RKO (cell line): ENCODE measurements at places on chromosomes 2 and 18.

- DNase-seq: no peak
These were observed 147.4 kb upstream of the REV1 start for GRCh38 chr2:99637159-99637697.

DNA sequence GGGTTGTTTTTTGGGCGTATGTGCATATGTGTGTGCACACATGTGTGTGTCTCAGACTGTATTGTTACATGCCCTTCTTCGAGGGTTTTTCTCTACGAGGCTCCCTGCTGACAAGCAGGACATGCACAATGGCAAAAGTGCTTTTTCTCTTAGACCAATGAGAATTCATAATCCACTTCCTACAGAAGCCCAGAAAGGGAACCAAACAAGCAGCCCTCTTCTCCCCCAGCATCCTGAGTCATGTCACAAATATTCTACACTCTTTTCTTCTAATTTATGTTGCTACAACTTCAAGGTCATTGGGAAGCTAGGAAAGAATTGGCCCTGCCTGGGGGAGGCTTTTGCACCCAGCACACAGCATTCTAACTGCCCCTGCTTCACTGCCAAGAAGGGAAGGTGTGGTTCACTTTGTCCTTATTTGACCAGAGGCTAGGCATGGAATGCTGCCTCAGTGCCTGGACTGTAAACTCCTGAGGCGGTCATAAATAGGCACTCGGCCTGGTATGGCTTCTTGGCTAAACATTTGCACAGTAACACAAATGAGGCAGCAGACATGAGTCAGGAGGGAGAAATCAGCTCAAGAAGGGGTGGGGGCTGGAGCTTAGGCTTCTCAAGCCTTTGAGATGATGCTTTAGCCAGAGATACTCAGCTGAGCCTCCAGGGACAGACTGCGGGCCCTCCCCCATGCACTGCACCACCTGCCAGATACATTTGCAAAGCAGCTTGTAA lies 92.7 kb upstream of the KLF7 start:
- no peak for DNase-seq

DNA sequence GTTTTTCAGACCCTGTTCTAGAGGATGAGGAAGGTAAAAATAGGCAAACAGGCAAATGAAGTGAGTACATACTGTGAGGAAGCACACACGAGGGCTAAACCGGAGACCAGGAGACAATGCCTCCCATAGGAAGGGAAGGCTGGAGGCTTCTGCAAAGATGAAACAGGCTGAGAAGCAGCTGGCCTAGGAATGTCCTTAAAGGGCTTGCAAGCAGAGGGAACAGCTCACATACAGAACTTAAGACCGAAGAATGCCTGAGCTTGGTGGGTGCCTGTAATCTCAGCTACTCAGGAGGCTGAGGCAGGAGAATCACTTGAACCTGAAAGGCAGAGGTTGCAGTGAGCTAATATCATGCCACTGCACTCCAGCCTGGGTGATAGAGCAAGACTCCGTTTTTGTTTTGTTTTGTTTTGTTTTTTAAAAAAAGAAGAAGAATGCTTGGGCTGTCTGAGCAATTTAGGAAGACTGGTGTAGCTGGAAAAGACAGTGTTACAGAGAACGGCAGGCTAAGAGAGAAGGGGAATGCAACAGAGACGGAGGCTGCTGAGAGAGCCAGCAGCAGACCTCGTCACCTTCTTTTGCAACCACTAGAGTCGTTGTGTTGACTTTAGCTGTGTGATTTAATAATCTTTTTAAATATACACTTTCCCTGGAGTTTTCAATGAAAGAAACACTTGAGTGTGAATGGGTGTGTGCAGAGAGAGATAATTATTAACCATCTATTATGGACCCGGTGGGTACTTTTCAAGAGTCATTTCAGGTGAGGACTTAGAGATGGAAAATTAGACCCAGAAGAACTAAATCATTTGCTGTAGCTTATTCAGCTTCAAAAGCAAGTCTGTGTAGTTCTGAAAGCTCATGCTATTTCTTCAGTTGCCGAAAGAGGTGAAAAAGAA lies 232.8 kb downstream of the GALR1 start:
- no peak for DNase-seq

DNA sequence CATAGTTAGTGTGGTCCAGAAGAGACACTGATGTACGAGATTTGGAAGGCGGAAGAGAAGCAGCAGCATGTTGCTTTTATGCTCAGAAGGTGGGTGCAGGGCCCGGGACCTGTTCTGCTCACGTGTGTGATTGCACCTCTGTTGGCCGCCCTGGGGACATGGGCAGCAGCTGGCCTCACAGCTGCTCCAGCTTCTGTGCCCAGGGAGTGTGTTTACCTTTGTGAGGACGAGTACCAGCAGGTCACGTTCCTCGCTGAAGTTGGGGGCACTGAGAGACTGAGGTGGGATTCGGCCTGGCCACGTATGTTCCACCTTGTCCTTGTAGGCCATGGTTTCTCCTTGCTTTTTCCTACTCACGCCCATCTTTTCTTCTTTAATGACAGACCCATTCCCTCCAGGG lies 86.3 kb downstream of the PMAIP1 start:
- DNase-seq: no peak

GRCh38 chr2:239721531-239721930 lies 303.6 kb downstream of the NDUFA10 start:
- DNase-seq: no peak

DNA sequence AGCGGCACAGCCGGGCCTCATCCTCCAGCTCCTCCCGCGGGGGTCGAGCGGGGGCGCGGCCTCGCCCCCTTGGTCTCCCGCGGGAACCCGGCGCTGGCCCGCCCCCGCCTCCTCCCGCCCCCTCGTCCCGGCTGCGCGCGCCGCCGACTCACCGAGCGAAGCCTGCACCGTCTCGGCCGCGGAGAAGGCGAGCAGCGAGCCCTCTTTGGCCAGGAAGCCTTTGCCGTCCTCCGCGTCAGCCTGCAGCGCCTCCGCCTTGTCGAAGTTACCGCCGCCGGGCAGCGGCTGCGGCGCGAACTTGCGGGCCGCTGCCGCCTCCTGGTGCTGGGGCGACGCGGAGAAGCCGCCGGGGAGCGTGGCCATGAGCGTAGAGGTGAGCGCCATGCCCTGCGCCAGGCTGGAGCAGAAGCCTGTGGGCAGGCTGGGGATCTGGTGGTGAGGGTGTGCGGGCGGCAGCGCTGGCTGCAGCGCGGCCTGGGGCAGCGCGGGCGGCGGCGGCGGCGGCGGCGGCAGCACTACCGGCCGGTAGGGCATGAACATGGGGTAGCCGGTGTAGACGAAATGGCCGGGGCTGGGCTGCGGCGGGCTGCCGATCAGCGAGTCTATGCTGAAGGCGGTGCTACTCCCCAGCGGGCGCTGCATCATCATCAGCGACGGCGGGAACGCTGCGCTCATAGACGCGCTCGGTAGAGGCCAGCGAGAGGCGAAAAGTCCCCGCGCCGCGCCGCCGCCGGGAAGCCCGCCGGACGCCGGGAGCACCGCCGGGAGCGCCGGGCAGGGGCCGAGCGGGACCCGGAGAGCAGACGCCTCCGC lies 683 bp downstream of the GBX2 start:
- no peak for DNase-seq

- DNase-seq: peak; percentile 79
These were observed 31.8 kb downstream of the AGFG1 start for GRCh38 chr2:227503433-227504406.

DNA sequence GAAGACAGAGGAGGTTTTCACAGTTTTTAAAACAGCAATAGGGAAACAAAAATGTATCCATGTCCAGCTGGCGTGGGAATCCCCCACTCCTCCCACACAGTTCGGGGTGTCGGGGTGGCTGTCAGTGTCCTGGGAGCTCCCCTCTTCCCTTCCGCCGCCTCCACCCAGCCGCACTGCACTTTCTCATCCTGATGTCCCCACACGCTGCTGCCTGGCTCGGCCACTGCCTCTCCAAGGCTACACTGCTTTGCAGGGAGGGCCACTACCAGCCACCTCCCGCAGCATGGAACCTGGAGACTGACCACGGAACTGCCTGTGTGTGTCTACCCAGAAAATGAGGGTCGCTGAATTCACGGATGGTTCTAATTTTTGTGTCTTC lies 138.7 kb upstream of the CTDP1 start:
- no peak for DNase-seq

DNA sequence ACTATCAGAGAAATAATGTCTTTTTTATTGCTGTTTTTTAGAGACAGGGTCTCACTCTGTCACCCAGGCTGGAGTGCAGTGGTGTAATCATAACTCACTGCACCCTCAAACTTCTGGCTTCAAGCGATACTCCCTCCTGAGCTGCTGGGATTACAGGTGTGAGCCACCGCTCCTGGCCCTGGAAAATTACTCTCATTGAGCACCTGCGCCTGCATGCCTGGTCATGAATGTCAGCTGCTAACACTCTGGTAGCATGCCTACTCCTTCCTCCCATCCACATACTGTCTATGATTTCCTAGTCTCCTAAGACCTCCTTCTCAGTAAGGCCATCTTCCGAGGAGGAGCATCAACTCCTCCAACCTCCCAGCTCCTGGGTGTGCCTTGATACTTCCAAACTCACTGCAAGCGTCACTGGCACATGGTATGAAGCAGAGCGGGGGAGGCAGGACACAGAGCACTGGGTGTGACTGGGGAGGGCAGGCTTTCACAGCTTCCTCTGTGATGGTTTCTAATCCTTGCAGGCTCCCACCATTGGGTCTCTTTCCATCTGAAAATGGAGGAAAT lies 1.6 kb upstream of the MAP2 start:
- no peak for DNase-seq

GRCh38 chr2:16666449-16666801 lies 791 bp upstream of the CYRIA start:
- no peak for DNase-seq

- no peak for DNase-seq
These were observed 87.8 kb upstream of the RBMS1 start for GRCh38 chr2:160581448-160581847.

DNA sequence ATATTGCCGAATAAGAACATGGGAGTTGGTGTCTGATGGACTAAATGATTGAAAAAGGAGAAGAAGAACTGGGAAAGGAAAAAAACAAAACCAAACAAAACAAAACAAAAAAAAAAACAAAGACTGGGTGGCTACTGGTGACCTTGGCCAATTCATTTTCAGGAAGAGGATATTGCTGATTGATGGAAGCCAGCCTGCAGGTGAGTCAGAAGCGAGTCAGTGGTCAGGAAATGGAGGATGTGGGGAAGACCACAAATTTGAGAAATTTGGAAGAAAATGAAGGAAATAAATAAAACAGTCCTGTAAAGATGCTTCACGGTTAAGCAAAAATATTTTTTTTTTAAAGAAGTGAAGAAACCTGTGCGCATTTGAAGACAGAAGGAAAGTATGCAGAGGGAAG lies 296.9 kb downstream of the ZNF521 start:
- no peak for DNase-seq

- DNase-seq: no peak
These were observed 18.9 kb downstream of the MGAT5 start for GRCh38 chr2:134272806-134273205.

GRCh38 chr2:173766537-173767289 lies 198.5 kb downstream of the SP3 start:
- no peak for DNase-seq

DNA sequence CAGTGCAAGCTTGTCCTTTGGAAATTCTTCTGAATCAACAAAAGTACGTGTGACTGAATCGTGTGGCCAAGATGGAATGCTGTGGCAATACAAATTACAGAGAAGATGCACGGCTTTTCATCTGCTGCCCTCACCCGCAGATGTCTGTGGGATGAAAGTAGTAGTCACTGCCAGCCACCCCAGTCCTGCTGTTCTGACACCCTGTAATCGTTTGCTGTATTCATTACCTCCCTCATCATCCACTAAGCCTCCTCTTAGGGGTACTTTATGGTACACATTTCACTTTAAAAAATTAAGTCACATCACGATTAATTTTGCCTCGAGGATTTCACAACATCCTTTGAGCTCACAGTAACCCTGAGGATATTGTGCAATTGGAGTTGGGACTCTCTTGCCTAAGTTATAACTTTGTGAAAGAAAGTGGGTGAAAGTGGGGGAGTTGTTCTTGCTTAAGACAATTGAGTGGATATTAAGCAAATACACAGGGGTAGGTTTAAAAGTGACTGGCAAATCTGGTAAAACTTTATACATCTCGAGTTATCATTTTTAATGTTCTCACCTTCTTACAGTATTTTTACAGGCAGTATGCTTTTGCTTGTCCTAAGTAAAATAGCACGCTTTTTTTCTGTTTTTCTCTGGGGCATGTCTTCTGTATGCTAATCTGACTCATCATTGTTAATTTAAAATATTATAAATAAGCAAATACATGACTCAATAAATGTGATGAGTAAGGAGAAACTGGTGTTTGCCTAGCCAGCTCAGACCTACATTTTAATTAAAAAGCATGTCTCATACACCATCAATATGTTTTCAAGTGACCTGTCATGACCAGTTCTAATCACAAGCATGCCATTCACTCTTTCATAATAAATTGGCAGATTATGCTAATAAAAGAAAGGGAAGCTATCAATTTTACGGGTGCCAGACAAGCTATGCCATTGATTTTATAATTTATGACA lies 680.9 kb downstream of the IRS1 start:
- peak; percentile 43 for DNase-seq

- no peak for DNase-seq
These were observed 11.1 kb upstream of the KLHL30 start for GRCh38 chr2:238127165-238128060.

GRCh38 chr2:120432293-120432975 lies 86.5 kb downstream of the INHBB start:
- no peak for DNase-seq

DNA sequence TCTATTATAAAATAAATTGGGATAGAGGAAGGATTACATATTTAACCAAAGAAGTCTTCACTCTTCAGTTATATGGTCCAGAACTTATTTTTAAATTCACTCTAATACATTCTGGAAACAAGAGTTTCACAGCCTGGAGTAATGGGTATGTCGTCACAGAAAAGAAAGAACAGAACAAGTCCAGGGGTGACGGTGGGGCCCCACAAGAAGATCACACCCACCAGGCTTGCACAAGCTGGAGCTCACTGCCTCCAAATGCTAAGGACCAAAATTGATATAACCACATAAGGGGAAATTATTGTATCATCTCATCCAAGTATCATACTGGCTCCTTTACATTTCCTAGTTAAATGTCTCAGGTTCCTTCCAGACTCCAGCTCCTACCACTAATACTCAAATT lies 11.3 kb downstream of the LRPPRC start:
- no peak for DNase-seq

DNA sequence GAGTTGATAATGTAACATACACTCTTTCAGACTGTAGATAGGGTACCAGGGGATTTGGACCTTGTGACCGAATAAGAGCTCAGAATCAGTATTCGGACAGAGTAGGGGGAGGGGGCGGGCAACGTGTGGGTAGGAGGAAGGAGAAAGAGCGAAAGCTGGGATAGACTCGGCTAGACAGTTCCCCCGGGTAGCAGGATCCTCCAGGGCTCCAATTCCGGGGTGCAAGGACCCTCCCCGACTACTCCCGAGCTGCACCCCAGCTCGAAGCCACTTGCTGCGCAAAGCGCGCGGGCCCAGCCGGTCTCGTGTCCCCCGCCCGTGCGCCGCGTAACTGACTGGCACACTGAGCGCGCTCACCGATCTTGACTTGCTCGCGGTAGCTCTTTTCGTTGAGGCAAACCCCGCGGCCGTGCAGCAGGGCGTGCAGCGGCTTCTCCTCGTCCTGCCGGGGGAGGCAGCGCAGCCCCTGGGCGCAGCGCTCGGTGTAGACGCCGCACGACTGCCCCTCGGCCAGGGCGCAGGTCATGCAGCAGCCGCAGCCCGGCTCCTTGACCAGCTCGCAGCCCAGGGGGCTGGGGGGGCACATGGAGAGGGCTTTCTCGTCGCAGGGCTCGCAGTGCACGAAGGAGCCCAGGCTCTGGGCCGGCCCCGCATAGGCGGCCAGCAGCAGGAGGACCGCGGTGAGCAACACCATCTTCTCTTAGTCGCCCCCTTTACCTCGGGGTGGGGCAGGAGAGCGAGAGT lies 1.1 kb downstream of the IGFBP5 start:
- DNase-seq: no peak
